T-helper 2 cell (primary cell): ENCODE measurements at places on chromosomes 16 and 17.

GRCh38 chr17:3710951-3711383 lies 12.7 kb upstream of the HASPIN start:
- peak; percentile 39 for DNase-seq

DNA sequence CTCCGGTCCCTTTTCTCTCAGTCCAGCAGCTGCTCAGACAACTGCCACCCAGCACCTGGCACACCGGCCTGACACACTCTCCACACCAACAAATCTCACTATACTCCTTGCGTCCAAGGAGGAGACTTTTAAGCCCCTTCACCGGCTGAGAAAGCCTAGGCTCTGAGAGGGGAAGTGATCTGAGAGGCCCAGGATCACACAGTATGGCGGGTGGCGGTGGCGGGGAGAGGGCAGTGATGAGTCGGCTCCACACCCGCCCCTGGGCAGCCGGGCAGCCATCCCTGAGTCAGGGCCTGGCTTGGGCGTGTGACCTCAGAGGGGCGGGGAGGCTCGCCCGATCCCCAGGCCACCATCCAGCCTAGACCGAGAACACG lies 569 bp downstream of the FLII start:
- peak; percentile 39 for DNase-seq

GRCh38 chr17:69058165-69058564 lies 2.6 kb downstream of the ABCA9 start:
- DNase-seq: no peak

DNA sequence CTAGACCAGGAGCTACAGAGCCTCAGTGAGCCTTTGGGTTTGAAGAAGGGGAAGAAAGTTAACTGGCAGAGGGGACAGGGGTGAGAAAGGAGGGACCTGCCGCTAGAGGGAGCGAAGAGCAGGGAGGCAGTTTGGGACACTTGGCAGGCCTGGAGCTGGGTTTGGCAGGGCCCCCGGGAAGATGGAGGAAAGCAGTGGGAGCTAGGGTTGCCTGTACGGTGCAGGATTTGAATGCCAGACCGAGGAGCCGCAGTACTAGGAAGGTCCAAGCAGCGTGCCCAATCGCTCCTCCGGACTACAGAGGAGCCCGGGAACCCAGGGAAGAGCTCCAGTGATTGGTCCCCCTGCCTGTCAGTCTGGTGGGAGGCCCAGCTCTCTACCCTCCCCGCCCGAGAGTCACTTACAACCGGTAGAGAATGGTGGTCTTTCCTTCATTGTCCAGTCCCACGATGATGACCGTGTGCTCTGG lies 1.3 kb downstream of the ARL5C start:
- peak; percentile 60 for DNase-seq

DNA sequence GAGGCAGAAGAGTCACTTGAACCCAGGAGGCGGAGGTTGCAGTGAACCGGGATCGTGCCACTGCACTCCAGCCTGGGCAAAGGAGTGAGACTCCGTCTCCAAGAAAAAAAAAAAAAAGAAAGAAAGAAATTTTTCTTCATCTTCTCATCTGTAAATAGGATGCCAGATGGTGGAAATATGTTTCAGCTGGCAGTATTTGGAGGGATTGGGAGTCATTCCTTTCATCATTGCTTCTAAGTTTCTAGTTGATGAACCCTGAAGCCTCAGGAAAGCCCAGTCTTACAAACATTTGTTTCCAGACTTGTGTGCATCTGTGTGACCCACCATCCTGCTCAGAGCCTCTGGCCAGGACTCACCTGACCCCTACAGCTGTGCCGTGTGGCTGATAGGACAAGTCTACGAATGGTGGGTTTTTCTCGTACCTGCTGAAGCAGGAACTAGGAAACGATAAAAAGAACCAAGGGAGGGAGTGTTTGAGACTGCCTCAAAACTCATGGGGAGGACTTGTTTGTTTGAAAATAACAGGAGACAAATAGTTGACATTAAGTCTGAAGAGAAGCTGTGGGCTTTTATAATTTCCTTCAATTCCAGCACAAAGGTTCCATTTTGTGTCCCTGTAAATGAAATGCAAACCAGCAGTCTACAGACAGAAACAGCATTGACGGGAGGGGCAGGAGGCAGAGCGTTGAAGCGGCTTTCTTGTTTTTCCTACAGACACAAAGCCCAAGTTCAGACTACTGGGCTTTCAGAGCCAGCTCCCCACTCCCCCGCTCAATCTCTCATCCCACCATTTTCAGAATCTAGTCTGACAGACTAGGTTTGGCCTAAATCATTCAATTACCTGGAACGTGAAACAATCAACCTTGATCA lies 24.9 kb downstream of the CDRT4 start:
- DNase-seq: no peak

GRCh38 chr17:6066183-6066948 lies 3.8 kb upstream of the WSCD1 start:
- DNase-seq: no peak

DNA sequence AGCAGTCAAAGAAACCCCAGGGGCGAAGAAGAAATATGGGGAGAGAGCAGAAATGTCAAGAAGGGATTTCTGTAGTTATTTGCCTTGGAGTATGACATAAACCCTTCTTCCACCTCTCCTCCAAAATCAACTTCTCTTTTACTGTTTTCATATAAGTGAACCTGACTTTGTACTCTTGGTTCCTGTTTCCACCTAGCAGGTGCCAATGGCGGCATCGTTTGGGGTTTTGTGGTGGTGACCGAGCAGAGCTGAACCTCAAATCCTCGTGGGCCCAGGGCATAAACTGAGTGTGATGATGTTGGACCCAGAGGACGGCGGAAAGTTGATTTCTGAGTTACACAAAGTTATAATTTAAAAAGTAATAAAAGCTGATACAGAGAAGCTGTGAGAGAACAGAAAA lies 39.6 kb upstream of the PSMD7 start:
- DNase-seq: no peak

DNA sequence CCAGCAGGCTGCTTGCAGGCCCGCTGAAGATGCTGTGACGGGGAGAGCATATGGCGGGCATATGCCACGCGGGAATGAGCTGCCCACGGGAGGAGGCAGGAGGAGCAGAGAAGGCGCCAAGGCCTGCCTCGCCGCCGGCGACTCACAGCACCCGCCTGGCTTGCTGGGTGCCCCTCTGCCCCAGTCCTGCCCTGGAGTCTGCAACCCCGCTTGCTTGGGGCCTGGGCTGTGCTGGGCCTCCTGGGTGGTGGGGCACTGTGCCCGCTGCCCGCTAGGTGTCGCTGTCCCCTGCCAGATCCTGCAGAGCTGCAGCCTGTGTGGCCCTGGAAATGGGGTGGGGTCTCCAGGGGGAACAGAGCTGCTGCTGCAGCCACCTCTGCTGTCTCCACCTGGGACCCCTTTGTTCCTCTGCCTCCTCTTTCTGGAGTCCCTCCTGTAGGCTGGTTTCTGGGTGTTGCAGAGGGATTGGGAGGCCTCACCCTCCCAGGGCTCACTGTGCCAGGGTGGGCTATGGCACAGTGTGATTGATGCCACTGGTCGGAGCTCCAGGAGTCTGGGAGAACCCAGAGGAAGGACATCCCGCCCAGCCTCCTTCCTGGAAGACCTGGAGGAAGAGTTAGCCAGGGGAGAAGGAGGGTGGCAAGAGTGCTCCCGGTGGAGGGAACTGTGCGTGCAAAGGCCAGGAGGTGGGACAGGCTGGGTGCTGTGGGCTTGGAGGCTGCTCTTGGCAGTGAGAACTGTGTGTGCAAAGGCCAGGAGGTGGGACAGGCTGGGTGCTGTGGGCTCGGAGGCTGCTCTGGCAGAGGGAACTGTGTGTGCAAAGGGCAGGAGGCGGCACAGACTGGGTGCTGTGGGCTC lies 141.0 kb upstream of the CIBAR2 start:
- DNase-seq: peak; percentile 50

- DNase-seq: no peak
Observed at GRCh38 chr17:40832840-40833239, 10.4 kb upstream of the KRT10 start.

DNA sequence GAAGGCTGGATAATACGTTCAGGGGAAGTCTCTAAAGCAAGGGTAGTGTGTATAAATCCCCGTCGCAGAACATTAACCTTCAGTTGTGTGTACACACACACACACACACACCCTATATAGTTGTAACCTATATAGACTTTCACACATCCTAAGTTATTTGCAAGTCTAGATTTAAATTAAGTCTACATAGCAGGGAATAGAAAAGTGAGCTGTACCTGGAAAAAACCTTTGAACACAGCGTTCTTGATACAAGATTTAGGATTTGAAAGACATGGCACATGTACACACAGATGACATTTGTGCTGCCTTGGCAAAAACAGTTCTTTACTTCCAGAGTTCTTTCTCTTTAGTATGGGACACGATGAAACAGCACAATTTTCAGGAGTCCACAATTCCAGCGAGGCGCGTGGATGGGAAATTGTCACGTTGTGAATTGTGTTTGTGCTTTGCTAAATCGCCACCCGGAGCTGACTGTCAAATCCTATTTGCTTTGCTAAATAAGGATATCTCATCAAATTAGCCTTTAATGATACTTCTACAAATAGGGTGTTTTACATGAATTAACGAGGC lies 233.9 kb downstream of the MRTFB start:
- DNase-seq: no peak

GRCh38 chr16:65964752-65965151 lies 401.7 kb upstream of the CDH5 start:
- DNase-seq: no peak

DNA sequence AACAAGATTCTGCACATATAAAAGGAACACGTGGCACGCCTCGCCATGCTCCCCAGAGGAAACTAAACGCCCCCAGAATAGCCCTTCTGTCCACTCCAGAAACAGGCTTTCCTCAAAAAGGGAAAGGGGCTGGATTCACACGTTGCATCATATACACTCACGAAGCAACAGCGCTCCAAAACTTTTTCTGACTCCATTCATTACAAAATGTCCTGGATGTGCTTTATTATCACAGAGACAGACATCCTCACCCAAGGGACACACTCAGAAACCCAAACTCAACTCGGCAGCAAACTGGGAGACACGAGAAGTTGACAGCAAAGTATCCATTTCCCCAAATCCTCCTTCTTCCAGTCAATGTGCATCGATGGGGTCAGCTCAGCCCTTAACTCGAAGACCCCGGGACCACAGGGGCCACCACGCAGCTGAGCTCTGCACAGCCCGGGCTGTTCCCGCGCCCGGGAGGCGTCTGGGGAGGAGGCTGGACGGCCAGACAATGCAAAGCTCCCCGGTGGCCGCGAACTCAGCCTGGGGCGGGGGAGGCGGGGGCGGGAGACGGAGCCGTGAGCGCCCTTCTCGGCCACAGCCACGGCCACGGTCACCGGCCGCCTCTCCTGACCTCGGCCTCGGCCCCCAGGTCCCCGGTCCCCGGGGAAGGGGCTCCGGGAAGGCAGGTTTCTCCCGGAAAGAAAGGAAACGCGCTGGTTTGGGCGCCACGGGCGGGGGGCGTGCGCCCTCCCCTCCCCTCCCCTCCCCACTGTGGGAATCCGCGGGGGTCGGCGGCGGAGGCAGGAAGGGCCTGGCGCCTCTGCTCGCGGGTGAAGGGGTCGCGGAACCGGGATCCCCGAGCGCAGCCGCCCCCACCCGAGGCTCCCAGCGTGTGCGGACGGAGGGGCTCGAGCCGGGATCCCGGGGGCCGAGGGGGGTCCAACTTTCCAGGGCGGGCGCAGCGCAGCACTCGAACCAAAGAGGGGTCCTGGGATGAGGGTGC lies 1.2 kb downstream of the NXN start:
- DNase-seq: no peak

DNA sequence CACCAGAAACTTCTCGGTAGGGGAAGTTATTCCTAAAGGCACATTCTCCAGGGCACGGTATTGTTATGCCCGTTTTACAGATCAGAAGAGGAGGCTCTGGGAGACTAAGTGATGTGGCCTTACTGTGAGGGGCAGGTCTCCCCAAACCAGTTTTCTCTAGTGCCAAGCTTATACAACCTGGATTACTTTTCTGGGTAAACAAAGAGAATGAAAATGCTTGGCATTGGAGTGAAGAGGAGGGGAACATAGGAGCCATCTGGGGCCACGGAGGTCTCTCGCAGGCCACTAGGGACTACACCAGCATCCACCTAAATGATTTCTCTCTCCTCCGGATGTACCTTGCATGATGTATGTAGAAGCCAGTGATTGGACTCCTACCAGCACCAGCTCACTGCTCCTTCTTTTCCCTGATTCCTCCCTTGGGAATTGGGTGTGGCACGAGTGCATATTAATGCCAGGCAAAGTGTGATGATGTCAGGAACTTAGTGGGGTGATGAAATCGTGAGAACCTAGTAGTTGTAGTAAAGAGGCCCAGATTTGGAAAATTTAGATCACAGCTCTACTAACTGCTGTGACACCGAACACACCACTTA lies 674 bp downstream of the TOM1L1 start:
- no peak for DNase-seq

DNA sequence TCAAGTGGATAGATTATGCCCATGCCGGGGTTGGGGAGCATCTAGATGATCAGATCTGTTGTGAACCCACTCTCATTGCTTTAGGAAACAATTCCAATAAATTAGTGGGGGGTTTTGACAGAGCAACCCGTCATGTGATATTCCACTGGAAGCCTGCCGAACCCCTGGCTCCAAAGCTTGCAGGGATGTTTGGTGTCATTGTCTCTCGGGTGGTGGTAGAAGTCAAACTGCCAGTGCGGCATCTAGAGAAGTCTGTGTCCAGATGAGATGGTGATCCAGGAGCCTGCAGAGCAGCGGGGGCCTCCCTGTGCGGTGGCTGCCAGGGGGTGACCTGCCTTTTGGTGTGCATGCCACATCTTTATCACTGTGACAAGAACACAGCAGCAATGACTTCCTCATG lies 91.7 kb downstream of the SHISA6 start:
- no peak for DNase-seq

DNA sequence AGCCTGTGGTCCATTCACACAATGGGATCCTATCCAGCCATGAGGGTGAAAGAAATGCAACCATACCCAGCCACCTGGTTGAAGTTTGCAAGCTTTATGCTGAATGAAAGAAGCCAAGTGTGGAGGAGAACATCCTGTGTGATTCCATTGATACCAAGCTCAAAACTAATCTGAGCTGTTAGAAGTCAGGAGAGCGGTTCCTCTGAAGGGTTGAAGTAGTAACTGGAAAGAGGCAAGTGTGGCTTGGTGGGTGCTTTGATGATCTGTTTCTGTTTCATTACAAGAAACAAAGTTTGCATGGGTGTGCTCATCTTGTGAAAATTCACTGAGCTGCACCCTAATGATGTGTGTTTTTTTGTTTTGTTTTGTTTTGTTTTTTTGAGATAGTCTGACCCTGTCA lies 99.4 kb downstream of the SALL1 start:
- no peak for DNase-seq

GRCh38 chr16:62060089-62060488 lies 23.9 kb upstream of the CDH8 start:
- no peak for DNase-seq

DNA sequence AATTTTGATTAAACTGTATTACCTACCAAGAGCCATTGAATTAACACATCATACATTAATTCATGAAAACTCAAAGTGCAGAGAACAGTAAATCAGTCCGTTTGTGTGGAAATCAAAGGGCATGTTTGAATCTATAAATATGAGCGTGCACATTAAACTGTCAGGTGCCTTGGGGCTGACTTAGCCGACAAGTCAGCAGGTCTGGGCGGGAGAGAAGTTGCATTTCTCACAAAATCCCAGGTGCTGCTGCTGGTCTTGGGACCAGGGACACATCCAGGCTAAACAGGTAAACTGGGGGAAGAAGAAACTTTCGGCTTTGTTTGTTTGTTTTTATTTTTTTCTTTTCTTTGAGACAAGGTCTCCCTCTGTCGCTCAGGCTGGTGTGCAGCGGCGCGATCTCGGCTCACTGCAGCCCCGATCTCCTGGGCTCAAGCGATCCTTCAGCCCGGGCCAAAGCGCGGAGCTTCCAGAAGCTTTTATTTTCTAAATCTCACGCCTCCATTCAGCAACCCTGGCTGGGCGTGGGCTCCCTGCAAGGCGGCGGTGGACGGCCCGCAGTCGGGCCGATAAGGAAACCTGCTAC lies 213.9 kb downstream of the MRTFB start:
- DNase-seq: no peak
